RCC 7860 (cell line): ENCODE measurements at places on chromosomes 1 and 21.
A peak's percentile ranks its signal among the peaks of the same experiment; 100 is the strongest.

DNA sequence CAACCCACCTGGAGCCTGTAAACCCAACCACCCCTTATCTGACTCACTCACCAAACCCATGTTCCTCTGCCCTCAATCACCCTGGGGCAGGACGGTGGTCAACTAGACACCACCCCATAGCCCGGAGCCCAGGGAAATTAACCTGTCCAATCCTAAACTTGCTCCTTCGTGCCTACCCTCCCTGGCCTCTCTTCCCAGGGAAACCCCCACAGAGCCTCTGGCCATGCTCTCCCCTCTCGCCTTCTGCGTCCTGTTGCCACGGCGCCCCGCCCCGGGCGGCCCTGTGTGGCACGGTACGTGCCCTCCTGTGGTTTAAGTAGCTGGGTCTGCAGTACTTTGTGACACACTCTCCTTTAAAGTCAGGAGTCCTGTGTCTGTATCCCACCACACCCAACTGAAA, 4.0 kb upstream of the FTCD start:
- DNase-seq: no peak

DNA sequence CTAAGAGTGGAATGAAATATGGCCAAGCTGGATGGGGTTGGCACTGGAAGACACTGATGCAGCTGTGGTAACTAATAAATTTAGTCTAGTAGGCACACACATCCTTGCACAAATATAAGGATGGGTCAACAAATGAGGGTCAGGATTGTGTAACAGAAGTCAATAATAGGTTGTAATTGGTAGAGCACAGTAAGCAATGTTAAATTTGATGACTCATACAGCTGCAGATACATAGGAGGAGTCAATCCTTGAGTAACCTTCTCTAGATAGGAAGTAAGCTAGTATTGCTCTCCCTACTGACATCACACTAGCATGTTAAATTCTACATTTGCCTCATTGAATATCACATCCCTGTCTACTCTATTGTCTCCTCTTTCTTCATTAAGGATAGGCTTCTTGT, 332.1 kb downstream of the PTPRC start:
- no peak for DNase-seq

DNA sequence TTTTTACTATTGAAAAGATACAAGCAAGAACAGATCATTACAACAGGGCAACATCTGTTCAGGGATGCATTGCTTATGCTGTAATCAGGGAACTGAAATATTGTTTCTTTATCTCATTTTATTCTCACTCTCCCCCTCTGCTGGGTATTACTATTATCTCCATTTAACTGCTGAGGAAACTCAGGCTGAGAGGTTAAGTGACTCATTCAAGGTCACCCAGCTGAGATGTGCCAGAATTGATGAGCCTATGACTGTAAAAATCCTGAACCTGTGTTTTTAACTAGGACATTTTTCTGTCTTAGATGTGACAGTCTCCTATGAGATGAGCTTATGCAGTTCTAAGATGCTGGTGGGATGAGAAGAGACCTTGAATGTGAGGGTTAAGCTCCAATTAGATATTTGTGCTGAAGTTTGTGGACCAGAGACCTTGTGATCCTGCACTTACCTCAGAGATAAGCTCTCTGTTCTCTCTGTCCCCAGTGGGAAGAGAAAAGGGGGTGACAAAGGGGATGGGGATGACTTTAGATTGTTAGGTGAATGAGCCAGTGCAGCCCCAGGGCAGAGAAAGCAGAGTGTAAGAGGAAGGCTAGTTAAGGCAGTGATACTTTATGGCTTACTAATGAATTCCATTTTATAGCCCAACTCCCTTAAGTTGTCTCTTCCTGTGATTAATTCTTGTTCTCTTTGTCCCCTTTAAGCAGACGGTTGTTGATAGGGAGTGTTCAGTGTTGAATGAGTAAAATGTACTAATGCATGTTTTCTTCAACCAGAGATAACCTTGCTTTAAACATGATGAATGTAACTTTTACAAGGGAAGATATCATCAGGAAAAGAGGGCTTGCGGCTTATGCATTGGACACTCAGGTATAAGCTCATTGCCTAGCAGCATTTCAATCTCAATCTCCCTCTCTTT, 111.4 kb downstream of the HLX start:
- DNase-seq: peak; percentile 66

- no peak for DNase-seq
These were observed 39.5 kb downstream of the TENT5C start for GRCh38 chr1:117645343-117645742.

GRCh38 chr1:44497422-44498170, 92.5 kb downstream of the RNF220 start:
- no peak for DNase-seq

DNA sequence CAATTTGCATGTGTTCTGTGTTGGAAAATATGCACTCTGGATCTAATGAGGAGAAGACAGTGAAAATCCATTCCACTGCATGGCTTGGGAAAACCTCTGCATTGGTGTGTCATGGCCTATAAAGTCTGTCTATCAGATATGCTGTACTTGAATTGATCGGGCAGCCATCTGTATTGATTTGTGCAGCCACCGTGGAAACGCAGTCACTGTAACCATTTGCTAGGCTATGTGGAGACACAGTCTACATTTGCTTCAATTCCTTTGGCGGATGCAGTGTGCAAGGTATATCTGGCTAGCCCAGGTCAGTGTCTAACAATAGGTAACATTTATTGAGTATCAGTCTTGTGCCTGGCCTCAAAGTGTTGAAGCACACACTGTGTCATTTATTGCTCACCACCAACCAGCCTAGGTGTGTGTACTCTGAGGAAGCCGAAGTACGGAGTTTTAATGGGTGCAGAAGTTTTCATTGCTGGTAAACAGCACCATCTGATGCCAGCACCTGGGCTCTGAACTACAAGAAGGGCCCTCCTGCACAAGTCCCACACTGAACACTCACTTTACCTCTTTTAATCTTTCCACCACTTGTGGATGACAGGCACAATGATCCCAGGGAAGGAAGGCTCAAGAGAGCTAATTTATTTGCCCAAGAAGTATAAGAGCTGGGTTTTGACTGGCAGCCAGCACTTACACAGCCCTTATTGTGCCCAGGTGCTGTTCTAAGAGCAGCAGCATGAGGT, 83.4 kb downstream of the DAB1 start:
- DNase-seq: no peak

DNA sequence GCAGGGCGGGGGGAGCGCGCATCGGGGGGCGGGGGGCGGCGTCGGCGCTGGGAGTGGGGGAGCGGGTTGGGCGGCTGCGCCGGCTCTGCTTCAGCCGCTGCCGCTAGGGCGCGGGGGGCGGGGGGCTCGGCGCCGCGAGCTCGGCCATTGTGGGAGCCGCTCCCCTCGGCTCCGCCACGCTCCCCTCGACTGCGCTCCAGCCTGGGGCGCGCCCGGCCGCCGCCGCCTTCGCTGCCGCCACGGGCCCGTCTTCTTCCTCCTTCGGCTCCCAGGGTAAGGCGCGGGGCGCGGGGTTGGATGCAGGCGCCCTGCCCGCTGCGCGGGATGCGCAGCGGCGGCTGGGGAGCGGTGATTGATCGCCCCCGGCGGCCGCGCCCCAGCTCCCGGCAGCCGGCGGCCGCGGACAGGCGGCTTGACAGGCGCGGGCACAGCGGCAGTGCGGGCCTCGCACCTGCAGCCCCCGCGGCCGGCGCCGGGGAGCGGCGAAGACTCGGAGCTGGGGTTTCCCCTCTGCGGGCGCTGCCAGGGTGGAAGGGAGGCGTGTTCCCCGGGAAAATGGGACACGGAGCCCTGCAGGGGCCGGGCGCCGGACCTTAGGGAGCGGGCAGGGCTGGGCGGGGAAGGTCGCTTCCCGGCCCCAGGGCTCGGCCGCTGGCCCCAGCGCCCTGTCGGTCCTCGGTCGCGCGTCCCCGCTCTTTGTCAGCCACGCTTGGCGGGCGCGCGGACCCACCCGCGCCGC, 55.3 kb downstream of the NDUFS5 start:
- DNase-seq: no peak

DNA sequence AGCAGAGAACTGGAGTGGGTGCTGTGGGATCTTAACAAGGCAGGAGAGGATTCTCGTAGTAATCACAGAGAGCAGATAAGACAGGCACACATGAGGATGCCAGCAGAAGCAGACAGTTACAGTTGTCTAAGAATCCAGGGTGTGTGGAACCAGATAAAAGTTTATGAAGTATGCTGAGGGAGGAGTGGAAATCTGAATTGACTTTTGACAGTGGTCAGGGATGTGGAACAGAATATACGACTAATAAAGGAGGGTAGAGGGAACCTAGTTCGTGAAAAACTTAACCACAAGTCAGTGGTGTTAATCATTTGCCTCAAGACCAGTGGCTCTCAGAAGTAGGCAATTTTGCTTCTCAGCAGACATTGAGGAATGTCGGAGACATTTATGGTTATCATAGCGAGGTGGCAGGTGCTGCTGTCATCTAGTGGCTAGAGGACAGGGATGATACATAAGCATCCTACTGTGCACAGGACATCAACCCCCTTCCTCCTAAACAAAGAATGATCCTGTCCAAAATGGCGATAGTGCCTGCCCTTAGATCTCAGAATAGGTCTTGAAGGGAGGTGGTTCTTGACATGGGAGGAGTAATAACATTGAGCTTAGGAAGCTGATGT, 3.0 kb downstream of the LRRC8D start:
- DNase-seq: peak; percentile 71

DNA sequence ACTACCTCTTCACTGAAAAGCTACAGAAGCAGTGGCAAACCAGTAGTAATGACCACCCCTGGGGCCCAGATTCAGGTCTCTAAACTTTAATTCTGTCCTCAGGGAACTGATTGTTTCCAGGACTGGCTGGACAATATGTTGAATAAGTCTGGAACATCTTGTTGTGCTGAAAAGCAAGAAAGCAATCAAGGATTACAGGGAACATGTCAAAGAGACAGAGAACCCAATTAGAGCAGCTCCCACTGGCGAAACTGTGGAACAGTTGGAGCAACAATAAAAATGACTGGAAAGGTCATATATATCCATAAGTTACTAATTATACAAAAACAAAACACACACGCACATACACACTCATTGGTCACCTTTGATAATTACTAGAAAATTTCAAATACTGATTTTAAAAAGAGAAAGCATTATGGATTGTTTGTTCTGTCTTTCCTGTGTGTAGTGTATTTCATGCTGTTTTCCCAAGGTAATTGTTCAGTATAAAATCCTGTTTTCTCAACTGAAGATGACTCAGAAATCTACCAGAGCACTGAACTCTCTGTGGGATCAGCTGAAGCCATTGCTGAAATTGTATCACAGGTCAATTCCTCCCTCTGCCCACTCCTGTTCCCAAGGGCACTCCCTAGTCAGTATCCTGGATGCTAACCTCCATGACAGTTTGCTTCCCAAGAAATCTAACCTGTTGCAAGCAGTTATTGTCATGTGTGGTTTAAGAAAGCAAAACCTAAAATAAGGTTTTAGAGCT, 83.6 kb upstream of the RGS1 start:
- no peak for DNase-seq

DNA sequence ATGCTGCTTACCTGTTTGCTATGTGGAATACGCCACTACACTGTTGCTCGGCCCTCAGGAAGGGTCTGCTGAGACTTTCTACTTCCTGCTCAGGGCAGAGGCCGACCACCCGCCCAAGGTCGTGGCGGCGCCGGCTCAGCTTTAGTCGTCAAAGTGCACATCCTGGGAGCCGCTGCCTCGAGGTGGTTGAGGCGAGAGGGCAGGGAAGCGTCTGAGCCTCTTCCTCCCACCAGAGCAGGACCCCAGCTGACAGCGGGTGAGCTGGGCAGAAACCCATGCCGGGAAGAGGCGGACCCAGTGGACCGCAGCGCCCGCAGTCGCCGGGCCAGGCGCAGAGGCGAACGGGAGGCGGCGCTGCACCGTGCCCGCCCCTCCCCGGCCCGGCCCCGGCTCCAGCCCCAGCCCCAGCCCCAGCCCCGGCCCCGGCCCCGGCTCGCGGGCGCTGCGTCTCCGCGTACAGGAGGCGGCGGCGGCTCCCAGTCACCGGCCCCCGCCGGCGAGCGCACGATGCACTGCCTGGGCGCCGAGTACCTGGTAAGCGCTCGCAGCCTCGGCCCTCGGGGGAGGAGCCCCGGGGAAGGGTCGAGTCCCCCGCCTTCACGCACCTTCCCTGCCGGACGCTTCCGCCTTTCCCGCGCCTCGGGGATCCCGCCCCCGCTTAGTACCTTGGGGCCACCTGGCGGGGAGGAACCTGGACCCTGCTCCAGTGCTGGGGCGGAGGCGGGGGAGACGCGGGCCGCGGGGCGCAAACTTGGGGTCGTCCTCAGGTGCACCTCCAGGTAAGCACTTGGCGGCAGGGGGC, at the start of gene SLC44A3:
Gene SLC44A3, plus strand, starts transcription at position 413 of the 802 bp plus-strand sequence. Its CDS starts 95 bp downstream, at position 508.
- DNase-seq: peak; percentile 36

- DNase-seq: no peak
These were observed 10.0 kb downstream of the NBPF3 start for GRCh38 chr1:21449906-21450305.

DNA sequence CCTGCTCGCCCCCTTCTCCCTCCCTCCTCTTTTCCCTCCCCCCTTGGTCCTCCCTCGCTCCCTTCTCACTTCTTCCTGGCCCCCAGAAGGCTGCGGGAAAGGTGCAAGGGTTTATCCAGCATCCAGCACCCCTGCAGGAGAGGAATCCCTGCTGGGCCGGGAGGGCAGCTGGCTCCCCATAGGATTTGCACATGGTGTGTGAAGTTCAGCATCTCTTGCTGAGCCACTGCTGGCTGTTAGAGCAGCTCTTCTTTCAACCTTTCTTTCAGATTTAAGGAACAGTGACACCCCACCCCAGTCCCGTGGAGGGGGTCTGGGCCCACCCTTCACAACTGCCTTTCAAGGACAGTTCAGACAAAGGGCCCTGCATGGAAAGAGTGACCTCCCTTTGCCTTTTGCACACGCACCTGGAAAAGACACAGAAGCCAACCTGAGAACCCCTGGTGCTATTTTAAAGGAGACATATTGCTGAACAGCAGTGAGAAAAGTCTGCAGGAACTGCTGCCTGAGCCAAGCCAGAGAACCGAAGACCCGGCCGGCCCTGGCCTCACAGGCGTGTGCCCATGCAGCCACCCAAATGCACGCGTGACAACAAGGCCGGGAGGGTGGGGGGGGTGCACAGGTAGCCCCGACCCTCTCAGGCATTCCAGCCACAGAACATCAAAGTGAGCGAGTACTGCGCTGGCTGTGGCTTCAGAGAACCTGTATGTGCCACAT, 66.6 kb downstream of the SLC37A1 start:
- DNase-seq: no peak

- no peak for DNase-seq
These were observed 71.6 kb upstream of the IFFO2 start for GRCh38 chr1:19028110-19028509.

DNA sequence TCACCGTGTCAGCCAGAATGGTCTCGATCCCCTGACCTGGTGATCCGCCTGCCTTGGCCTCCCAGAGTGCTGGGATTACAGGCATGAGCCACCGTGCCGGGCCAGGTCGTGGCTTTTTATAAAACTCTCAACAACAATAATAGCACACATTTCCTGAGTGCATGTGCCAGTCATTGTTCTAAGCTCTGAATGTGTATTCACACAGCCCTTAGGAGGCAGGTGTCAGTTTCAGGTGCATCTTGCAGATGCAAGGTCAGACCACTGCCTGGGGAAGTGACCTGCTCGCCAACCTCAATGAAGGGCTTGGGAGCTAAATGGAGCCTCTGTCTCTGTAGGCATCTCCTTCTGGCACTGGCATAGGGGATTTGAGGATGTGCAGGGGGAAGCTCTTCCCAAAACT, 1.6 kb upstream of the LEFTY2 start:
- no peak for DNase-seq

GRCh38 chr1:38613996-38614395, 245.6 kb downstream of the RRAGC start:
- no peak for DNase-seq
